ENCODE measurements at places on chromosomes 1 and 21.

- DNase-seq, result no peak
Observed at GRCh38 chr1:119550381-119550780, 43.4 kb downstream of the HSD3B1 start.

GRCh38 chr1:209595028-209595427 lies 11.5 kb downstream of the CAMK1G start:
- no peak for DNase-seq

GRCh38 chr1:165161130-165161529 lies 195.4 kb downstream of the LMX1A start:
- DNase-seq, result no peak

- DNase-seq, result no peak
Observed at GRCh38 chr1:6316240-6317097, 55.6 kb upstream of the GPR153 start.

DNA sequence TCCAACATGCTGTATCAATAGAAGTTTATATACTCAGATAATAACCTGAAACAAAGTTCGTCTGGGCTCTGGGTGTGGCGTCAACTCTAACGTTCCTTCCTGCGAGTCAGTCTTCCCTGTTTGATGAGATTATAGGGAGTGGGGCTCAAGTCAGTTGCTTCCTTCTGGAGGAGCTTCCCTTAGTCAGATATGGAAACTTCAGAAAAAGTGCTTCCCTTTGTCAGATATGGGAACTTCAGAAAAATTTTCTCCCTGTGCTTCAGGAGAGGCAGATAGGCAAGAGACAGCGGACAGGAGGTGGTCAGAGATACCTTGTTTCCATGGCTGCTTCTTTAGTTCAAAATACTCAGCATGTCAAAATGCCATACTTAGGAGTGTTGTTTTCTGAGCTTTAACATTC lies 51.1 kb upstream of the PRDX6 start:
- DNase-seq, result no peak

GRCh38 chr1:207923561-207923960 lies 12.6 kb upstream of the CD34 start:
- no peak for DNase-seq

DNA sequence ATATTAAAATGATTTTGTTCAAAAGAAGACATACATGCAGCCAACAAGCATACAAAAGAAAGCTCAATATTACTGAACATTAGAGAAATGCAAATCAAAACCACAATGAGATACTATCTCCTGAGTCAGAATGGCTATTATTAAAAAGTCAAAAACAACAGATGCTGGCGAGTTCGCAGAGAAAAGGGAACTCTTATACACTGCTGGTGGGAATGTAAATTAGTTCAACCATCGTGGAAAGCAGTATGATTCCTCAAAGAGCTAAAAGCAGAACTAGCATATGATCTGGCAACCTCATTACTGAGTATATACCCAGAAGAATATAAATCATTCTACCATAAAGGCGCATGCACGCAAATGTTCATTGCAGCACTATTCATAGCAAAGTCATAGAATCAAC lies 126.0 kb upstream of the HMCN1 start:
- no peak for DNase-seq

DNA sequence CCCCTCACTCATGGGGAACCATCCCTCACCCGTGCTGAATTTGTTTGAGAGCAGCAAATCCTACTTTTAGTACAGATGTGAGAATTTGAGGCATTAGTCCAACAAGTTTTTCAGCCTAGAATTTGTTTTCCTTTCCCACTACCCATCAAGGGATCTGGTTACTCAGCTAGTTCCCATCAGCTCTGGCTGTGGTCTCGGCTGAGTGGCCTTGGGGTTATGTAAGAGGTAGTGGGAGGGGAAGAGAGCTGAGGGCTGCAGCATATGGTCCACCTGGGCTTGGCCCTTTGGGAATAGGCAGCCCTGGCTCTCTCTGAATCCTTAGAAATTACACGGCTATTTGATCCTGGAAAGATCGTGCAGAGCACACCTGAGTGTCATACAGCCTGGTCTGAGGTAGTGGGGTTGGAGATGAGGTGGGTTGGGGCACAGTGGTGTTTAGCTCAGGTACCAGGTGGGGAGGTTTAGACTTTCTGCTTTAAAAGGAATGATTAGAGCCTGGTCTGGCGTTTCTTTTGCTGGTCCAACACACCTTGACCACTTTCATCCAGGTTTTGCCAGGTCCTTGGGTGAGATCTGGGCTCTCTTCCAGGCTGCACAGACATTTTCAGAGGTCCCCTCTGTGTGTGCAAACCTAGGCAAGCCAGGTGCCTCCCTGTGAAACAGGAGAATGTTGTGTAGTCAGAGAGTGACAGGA lies 4.2 kb downstream of the GSTM4 start:
- no peak for DNase-seq

GRCh38 chr1:93672069-93672468 lies 9.6 kb downstream of the BCAR3 start:
- DNase-seq, result no peak

DNA sequence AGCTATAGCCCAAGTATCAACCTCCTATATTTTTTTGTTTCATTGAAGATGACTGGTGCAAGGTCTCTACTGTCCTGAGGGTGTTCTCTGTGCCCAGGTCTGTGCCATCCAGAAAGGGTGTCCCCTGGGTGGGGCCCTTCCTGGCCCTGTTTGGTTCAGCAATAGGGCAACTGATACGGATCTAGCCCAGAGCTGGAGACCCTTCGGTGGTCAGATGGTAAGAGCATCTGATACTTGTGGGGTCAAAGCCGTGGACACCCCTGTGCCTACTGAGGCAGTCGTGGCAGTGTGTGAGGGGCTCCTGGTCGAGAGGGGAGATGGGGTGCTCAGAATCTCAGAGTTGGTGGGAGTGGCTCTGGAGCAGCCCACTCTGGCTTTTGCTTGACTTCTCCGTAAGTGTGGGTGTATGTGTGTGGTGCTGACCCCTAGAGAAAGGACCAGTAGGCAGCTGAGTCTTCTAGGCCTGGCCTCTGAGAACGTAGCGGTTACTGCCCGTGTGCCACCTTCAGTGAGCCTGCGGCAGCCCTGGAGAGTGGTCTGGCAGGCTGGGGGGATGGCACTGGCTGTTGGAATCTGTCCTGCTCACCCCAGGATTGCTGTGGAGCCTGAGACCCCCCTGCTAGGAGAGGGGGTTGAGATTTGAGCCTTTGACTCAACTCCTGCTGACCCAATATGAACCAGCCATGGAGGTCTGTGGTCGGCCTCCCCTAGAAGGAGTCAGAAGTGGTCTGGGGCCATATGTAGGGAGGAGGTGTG lies 2.7 kb downstream of the AMPD2 start:
- DNase-seq, result no peak

GRCh38 chr1:60025552-60025951 lies 48.0 kb downstream of the C1orf87 start:
- DNase-seq, result no peak

DNA sequence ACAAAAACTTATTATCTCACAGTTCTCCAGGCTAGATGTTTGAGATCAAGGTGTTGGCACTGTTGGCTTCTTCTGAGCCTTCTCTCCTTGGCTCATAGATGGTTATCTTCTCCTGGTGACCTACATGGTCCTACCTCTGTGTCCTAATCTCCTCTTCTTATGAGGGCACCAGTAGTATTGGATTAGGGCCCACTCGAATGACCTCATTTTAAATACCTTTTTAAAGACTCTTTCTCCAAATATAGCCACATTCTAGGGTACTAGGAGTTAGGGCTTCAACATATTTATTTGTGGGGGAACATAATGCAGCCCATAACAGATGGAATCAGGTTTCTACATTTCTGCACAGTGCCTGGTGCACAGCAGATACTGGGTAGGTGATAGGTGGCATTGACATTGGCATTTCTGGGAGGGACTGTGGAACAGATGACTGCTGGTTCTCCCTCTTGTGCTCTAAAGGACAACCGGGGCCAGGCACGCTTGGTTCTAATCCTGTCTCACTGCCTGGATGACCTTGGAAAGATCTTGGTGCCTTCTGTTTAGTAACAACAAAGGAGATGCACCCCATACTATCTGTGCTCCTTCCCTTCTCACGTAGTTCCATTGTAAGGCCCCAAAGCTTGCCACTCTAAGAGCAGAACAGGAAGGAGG lies 140.3 kb downstream of the PLPP3 start:
- DNase-seq, result no peak

GRCh38 chr1:175433532-175434282 lies 241.1 kb upstream of the KIAA0040 start:
- no peak for DNase-seq

- no peak for DNase-seq
Observed at GRCh38 chr1:31674626-31675025, 29.2 kb downstream of the COL16A1 start.

GRCh38 chr1:2561898-2562895 lies 6.0 kb downstream of the TNFRSF14 start:
- no peak for DNase-seq

DNA sequence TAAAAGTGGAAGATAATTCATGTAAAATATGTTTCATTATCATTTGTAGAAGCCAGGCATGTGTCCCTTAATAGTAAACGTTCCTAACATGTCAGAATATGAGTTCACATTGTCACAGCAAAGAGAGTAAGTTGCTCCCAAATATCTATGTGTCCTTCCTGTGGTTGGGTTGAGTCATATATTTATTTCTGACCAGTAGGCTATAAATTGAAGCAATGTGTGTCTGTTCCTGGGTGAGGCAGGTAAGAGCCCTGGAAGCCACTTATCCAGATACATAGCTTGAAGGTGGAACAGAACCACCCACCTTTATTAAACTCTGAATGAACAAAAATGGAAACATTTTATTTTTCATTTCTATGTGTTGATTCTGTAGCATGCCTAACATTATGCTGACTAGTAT lies 2251.6 kb downstream of the NCAM2 start:
- no peak for DNase-seq

DNA sequence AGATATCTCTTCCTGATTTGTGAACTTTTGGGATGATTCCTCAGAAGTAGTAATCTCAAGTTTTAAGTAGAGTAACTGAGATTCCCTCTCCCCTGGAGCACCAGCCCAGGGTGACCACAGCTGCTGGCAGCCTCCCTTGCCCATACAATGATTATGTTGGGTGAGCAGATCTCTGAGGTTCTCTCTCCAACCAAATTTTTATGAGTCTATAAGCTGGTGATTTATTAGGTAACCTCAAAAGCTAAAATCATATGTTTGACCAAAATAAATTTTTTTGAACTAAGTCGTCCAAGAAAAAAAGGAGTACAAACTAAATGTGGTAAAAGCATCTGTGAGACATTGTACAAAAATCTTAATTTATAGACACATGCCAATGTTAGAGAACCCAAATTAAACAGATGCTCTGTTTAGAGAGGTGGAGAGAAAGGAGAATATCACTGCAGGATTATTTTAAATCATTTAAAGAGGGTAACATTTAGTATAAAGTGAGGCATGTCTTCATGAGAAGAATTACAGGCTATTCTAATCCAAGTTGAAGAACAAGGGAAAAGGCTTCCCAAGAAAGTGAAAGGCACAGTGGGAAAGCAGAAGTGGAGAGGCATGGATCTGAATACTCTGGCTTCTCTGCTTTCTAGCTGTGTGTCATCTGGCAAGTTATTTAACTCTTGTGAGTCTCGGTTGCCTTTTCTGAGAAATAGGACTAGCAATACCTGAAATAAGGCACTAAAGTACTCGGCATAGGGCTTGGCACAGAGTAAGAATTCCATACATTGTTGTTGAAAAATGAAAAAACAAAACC lies 2.5 kb downstream of the AKNAD1 start:
- DNase-seq, result no peak

DNA sequence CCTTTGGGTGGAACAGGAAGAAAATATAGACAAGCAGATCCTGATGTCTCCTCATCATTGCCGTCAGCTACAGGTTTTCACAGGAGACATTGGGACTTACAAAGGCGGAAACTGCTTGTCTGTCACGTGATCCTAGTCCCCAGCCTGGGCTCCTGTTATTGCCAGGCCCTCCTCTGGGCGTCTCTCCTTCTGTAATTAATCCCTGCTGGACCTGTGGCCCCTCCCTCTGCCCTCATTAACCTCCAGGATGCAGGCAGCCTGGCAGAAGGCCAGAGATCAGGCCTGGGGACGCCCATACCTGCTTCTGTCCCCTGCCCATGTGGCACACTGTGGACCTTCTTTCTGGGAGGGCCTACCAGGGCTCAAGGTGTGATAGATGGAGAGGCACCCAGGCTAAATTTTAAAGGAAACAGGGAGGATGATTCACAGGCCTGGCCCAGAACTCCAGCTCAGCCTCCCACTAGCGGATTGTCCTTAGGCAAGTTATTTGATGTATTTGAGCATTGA lies 2.4 kb downstream of the S100A5 start:
- DNase-seq, result no peak

GRCh38 chr1:181855380-181855779 lies 206.1 kb downstream of the ZNF648 start:
- DNase-seq, result no peak

DNA sequence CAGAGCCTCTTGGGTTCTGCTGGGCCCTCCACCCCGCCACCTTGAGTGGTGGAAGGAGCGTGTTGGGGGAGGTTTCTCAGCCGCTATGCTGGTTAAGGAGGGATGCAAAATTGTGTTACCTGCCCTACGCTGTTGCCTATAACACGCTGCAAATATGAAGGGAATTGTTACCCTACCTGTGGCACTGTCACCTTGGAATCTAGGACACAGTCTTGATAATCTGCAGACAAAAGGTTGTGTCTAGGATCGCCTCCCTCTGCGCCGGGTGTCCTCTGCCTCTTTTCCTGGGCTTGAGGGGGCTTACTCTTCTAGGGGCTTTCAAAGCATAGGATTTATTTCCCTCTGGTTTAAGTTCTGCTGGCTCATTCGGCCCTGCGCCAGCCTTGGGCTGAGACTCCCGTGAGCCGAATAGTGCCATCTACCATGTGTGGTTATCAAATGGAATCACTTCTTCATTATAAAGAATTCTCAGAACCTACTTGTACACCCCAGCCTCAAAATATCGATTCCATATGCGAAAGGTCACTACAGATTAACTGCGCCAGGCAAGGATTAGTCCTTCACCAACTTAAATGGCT lies 697 bp downstream of the SLC22A15 start:
- no peak for DNase-seq

DNA sequence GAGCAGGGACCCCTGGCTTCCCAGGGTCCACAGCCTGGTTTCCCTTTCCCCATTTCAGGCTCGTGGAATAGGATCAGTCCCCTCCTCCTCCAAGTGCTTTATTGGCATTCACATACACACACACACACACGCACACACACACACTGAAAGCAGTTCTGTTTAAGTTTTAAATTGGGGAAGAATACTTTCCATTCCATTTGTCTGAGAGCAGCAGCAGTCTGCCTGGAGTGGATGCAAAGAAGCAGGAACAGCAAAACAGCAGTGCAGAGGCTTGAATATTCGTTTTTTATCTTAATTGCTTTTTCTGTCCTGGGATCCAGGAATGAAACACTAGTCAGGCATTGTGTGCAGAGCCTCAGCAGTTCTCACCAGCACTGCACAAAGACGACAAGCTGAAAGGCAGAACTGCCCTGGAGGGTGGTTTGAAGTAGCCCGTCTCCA lies 7.1 kb downstream of the CYB561D1 start:
- DNase-seq, result no peak

- DNase-seq, result no peak
Observed at GRCh38 chr1:203450001-203450400, 25.6 kb upstream of the PRELP start.

DNA sequence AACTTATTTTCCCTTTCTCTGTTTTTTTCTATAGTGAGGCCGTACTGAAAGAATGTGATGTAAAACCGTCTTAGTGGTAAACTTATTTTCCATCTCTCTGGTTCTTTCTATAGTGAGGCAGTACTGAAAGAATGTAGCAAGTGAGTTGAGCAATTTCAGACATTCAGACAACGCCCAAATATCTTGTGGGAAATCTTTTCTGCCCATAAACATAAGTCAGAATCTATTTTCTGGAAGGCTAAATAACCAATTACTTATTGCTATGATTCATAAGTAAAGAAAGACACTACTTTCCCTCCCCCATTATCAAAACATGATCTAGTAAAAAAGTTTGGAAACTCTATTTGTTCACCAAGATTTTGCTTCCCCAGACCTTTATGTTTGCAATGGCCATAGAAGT lies 18.8 kb upstream of the SCCPDH start:
- no peak for DNase-seq

All from cortex of kidney (tissue), 1 donor.